ENCODE measurements at places on chromosomes 13 and 19.

DNA sequence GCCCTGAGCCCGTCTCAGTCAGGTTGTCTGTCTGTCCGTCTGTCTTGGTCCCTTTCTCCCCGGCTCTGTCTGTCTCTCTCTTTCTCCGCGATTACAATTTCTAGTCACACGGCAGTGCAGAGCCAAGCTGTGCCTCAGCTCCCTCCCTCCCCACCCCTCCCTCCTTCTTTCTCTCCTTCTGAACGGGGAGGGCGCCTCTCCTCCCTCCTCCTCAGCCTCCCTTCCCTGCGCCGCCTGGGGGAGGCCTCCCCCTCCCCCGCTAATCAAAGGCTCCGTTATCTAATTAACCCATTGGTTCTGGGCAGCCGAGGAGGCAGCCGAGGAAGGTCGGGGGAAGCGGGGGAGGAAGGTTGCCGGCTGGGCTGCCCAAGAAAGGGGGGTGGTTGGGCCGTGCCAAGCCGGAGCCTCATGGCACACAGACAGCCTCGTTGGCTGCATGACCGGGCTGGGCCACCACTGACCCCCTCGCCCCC, 16.5 kb downstream of the LRRC4B start:
- no peak for DNase-seq

DNA sequence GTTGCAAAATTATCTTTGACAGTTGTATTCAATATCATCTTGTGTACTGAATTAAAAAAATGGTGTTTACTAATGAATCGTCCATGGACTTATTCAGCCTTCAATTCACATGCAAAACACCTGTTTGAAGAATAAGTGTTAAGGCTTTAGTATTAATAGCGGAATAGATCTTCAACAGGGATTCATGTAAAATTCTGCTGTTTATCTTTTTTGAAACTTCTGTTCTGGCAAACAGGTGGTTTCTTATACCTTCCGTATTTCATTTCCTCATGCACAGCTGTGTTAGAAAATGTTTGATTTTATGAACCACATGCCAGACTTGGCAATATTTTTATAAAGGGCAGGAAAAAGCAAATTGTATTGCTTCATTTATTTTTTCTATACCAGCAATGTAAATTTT, 255.7 kb downstream of the DACH1 start:
- DNase-seq, result no peak

- DNase-seq, result no peak
Measured at GRCh38 chr13:78600280-78600883, 3.0 kb downstream of the POU4F1 start.

- no peak for DNase-seq
Measured at GRCh38 chr13:44564936-44565335, 11.2 kb downstream of the TSC22D1 start.

- peak; percentile 48 for DNase-seq
Measured at GRCh38 chr19:19597809-19598306, 20.6 kb downstream of the PBX4 start.

DNA sequence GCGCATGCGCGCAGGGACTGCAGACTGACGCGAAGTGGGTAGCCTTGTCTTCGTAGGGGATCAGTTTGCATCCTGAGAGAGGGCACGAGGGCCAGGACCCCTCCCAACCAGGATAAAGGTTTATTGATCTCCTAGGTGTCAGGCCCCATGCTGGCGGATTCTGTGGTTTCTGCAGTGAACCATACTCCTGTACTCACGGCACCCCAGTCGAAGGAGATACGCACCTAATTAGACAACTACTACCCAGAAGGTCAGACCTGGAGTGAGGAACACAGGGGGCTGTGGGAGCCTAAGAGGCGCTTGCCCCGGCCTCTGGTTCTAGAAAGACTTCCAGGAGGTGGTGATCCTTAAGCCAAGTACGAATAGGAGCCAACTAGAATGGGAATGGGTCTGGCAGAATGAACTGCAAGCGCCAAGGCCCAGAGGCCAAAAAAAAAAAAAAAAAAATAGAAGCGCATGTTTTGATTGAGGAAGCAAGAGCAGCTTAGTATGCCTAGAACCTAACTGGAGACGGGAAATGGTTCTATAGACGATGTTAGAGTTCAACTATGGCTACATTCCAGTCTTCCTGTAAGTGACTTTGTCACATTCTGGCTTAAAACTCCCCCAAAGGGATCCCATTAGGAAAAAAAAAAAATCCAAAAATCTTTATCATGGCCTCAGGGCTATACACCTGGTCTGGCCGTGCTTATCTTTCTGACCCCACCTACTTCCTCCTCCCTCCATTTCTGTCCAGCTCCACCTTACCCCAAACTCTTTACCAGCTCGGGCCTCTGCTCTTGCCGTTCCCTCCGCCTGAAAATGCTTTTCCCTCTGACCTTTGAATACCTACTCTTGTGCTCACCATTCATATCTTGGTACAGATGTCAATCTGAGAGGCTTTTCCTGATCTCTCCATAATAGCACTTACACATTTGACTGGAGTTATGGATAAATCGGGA, 902 bp upstream of the ZNF428 start:
- peak; percentile 26 for DNase-seq

All from RPMI7951 (cell line).